ENCODE measurements at places on chromosomes 3 and 15.

DNA sequence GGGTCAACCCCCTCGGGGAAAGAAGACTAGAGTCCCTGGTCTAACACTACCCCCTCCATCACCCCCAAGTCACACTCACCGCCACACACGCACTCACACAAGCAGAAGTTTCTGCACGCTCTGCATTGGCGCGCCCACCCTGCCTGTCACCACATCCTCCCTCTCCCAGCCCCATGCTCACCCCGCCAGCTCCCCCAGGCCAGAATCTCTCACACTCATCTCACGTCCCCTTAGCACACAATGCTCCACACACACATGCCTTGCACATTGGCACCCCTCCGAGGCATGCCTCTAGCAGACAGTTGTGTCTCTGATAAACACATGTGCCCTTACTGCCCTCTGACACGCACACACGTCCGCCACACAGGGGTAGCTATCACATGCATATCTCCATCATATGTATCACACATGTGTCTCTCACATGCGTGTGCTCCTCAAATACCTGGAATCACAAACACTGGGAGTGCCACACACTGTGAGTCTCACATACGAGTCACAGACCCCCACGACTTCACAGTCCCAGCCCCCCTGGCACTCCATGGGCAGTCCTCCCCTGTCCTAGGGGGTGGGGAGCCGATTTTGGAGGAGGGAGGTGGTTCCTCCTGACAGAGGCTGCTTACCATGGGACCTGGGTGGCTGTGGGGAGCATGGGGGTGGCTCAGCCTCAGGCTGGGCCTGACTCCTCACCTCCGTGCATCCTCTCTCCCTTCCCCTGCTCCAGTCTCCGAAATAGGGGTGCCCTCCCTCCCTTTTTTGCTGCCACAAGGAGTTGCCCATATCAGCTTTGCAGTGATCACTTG lies 898 bp downstream of the FBLN2 start:
- DNase-seq = no peak

DNA sequence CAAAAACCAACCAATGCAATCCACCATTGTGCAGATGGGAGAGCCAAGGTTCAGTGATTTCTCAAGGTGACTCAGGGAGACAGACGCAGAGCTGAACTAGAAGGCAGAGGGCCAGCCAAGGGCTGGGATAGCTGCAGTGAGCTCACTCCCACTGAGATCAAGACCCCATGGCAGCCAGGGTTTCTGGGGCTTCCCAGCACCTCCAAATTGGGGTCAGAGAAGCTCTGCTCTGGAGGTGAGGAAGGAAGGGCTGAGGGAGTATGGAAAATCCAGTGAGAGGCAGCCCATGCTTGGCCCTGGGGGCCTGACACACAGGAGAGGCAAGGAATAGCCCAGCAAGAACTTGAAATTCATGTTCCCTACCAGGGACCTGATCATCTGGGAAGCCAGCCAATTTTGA lies 61.0 kb downstream of the ISG20 start:
- DNase-seq = no peak

DNA sequence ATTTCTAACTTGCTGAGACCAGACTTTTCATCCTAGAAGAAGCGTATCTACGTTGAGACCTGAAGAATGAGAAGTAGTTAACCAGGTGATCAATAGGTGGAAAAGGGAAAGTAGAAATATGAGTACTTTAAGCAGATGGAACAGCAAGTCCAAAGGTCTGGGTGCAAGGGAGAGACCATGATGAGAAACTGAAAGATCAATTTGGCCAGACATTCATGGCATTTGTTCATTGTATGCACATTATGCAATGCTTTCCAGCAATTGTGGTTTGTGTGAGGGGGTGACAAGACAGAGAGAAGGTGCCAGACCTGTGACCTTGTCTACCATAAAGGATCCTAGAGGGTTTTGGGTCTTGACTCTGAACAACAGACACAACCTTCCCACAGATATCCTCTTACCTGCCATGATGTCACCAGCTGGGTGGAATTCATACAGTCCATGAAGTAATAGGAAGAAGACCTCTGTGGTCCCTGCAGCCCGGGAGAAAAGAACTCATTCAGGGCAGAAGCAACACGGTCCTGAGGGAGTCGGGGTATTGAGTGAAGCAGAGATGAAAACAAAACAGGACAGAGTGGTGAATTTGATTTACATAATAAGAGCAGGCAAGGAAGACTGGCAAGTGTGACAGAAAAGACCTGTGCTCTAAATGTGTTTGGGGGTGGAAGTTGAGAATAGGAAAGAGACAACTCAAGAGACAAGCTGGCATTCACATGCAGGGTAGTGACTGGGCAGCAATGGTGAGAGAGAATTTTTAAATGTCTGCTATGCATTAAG lies 63.4 kb upstream of the PSMD6 start:
- no peak for DNase-seq

DNA sequence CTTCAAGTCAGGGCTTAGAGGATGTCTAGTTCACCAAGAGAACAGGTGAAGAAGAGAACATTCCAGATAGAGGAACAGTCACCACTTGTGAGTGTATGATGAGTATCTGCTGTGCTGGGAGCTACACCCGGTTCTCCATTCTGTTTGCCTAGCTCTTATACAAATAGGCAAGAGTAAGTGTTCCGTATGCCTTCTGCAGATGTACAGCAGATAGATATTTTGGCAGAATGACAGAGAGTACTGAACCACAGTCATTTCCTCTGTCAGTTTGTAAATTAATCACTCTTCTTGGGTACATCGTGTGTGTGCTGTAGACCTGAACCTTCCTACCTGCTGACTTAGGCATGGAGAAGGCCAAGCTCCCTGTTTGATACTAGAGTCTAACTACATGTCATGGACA lies 108.3 kb upstream of the CTDSPL start:
- no peak for DNase-seq

GRCh38 chr3:98343647-98344507 lies 9.8 kb upstream of the OR5K4 start:
- DNase-seq = no peak

DNA sequence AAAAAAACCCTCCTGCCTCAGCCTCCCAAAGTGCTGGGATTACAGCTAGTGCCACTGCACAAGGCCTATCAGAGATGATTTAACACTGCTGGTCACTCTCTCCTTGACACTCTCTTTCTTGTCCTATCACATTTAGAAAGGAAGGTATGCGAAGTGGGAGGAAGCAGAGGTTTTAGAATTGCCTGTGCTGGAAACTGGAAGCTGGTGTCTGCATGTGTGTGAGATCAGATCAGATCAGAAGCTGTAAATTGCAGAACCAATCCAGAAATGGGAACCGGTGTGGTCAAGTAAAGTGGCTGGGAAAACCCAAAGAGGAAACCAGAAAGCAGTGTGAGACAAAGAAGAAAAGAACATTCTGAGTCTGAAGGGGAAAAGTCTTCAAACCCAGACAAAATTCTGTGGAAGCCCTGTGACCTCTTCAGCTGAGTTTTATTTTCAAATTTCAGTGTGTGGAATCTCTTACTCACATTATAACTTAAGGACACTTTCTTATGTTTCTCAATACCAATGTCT lies 2.8 kb downstream of the EFHB start:
- DNase-seq = no peak

- no peak for DNase-seq
Measured at GRCh38 chr3:107752202-107752990, 229.6 kb downstream of the BBX start.

DNA sequence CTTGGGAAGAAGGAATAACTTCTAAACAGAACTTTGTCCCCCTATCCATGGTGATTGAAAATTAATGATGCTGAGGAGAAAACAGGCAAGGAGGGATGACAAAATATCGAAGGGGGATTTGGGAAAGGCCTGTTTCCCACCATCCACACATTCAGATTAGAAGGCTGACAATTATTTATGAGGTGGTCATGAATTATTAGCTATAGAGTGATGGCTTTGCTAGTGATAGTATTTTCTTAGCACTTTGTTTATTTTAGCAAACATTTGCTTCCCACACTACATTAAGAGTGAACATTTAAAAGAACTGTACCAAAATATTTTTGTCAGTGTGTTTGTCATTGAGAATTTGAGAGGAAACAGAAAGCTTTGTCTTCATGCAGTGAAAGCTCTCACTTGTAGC lies 172.6 kb upstream of the PDZRN3 start:
- no peak for DNase-seq

DNA sequence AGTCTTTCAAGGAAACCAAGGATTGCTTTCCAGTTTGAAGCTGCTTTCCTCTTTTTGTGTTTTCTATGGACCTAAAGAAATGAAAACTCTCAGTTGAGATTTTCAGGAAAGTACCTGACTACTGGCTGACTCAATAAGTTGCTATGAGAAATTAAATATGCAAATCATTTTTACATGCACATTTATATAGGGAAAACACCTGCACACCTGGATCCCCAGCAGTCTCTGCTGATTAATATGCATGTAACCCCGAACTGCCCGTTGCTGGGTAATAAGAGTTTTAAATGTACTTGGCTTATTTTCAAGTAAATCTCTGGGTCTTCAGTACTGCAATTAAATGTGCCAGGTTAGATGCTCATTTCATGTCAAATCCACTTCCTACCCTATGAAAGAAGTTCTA lies 77.2 kb downstream of the KBTBD8 start:
- no peak for DNase-seq

- DNase-seq = no peak
Measured at GRCh38 chr3:192273697-192274010, 453.7 kb downstream of the FGF12 start.

GRCh38 chr3:82093641-82094040 lies 332.2 kb upstream of the GBE1 start:
- no peak for DNase-seq

DNA sequence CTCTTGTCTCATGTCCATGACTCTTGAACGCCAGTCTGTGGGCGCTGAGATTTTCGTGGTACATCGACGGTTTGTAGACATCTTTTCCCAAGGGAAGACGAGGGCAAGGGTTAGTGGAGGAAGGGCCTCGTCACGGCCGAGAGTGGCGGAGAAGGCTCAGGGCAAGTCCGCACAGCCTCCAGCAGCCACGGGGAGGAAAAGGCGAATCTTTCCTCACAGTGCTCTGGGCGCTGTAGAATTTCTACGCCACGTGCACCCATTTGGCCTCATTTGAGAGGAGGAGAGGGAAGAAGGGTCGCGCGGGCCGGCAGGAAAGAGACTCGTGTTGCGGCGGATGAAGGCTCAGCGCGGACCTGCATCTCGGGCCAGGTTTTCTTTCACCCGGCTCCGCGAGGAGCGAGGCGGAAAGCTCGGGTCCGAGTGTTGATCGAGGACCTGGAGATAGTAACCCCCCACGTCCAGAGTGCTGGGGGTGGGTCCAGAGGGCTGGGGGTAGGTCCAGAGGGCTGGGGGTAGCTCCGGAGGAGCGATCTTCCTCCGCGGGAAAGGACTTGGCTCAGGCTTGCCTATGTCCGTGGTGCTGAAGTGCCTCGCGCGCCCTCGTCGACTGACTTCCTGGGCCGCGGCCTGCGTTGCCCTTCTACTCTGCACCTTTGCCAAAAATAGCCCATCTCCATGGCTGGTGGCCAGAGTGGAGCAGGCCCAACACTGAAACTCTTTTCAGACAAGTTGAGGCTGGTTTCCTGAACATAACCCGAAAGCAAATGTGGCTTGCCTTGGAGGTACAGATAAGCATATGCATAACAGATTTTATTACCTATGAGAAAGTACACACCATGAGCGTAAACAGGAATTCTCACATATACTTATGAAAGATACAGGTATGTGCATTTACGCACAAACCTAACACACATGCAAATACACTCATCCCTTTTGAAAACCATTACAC lies 1.1 kb downstream of the SLC35G2 start:
- DNase-seq = no peak

GRCh38 chr3:63193647-63194046 lies 84.5 kb upstream of the SYNPR start:
- DNase-seq = no peak

GRCh38 chr3:73710340-73710739 lies 85.6 kb upstream of the PDZRN3 start:
- no peak for DNase-seq

GRCh38 chr15:57183614-57184344 lies 192.5 kb upstream of the CGNL1 start:
- DNase-seq = no peak

DNA sequence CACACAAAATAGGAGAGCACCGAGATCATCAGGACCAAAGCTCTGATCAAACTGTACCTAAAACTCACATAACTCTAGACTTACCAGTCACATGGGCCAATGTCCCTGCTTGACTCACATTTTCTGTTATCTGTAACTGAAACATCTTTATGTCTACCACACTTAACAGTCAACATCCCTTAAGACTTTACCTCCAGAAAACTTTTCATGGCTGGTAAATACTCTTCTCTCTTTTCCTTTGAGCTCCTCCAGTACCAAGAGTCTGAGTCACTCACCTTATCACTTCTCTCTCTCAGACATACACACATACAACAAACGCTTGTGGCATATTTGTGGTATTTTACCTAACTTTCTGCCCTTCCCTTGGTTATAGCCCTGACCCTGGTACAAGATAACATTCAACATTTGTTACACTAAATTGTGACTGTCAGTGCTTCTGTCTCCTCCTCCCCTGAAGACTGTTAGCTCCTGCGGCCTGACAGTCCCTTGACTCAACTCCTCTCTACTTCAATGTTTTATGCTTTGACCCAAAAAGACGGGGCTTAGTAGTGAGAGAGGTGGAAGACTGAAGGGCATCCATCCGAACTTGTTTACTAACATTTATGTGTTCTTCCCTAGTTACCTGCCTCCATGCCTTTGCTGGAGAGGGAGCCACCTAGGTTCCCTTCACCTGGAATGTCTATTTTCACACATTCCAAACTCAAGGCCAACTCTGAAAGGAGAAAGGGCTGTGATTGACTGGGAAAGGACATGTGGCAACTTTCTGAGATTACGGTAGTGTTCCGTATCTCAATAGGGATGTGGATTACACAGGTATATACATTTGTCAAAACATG lies 3.7 kb upstream of the EFHB start:
- DNase-seq = no peak

DNA sequence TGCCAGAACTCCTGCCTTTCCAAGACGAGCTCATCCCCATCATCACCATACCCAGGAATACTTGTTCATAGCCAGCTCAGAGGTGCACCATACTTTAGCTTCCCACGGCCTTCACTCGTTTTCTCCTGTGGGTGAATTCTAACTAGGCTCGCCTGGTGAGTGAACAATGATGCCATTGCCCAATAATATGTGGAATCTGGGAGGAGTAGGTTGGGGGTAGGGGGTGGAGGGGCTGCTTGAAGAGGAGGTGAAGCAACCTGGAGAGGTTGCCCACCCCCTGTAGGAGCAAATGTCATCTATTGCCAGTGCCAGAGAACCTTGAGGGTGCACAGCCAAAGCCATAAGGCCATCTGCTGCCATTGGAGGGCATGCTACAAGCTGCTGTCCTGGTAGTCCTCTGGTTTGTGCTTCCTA lies 592 bp upstream of the ZNF445 start:
- DNase-seq = no peak

- DNase-seq = no peak
Measured at GRCh38 chr3:137582484-137582883, 181.6 kb upstream of the SOX14 start.

GRCh38 chr15:90557186-90558084 lies 27.7 kb downstream of the CRTC3 start:
- peak; percentile 87 for DNase-seq
